Right renal pelvis (tissue), 4 donors: ENCODE measurements at places on chromosomes 5 and 9. TPM values are rescaled to one million over a fixed set of nuclear protein-coding genes. Genes with fewer than 3 reads are reported as not detected.

Gene NPR3
- polyA plus RNA-seq: 15.4 TPM

Gene SHC3
- polyA plus RNA-seq: 2.4 TPM

Gene PCDHGB4
- polyA plus RNA-seq: 4.3 TPM

Gene ROR2
- 16.9 TPM for polyA plus RNA-seq

Gene YIPF5
- polyA plus RNA-seq: 71.9 TPM

Gene PCDHB12
- polyA plus RNA-seq: 5.6 TPM

Gene CDX1
- 0.71 TPM for polyA plus RNA-seq

Gene FOXD1
- polyA plus RNA-seq: 17.3 TPM

Gene ADGRD2
- 0.16 TPM for polyA plus RNA-seq

Gene HRCT1
- polyA plus RNA-seq: not detected

Gene TGFBI
- polyA plus RNA-seq: 232 TPM

Gene CAST
- 171 TPM for polyA plus RNA-seq

Gene IL4
- polyA plus RNA-seq: not detected

Gene GDF9
- 1.9 TPM for polyA plus RNA-seq

Gene LPAR1
- polyA plus RNA-seq: 28.2 TPM

Gene PTGDS
- polyA plus RNA-seq: 27.8 TPM

Gene TIMD4
- polyA plus RNA-seq: 0.39 TPM

Gene LAMC3
- 31.2 TPM for polyA plus RNA-seq

Gene QRFP
- 0.38 TPM for polyA plus RNA-seq

Gene LRRC19
- 23.5 TPM for polyA plus RNA-seq

Gene STX17
- polyA plus RNA-seq: 31.4 TPM

Gene PCDHGA3
- 3.2 TPM for polyA plus RNA-seq
